ENCODE measurements at places on chromosomes 5 and 9.
A peak's percentile ranks its signal among the peaks of the same experiment; 100 is the strongest.

DNA sequence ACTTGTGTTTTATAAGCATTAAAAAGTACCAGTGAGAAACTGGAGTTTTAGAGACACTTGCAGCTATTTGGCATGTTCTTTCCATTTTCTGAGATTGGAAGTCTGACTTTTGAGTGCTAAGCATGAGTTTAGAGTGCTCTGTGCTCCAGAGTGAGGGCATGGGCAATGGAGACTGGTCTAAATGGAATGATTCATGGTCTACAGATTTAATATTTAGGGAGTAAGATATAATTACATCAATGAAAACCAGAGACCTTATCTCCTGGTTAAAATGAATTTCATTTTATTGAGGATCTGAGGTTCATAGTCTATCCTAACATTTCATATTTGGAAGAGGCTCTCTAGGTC, 135.9 kb upstream of the RPS23 start:
- no peak for DNase-seq

GRCh38 chr5:31573494-31574142, 41.5 kb downstream of the C5orf22 start:
- DNase-seq = no peak

DNA sequence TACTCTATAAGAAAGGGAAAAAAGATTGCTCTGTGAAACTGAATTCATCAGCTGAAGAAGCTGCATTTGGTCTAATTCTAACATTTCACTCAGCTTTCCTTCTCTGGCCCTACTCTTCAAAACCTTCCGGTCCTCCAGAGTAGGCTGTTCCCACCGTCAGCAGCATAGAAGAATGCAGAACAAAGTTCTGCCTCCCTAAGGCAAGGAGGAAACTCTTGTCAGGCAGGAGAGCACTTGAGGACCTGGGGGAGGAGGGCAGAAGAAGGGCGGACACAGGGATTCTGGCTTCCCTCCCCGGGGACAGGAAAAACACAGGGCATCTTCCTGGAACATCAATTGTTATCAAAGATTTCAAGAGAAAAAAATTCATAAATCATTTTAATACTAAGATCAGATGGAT, 69.2 kb upstream of the SHB start:
- no peak for DNase-seq

GRCh38 chr5:53069626-53070025, 39.9 kb downstream of the MOCS2 start:
- no peak for DNase-seq

DNA sequence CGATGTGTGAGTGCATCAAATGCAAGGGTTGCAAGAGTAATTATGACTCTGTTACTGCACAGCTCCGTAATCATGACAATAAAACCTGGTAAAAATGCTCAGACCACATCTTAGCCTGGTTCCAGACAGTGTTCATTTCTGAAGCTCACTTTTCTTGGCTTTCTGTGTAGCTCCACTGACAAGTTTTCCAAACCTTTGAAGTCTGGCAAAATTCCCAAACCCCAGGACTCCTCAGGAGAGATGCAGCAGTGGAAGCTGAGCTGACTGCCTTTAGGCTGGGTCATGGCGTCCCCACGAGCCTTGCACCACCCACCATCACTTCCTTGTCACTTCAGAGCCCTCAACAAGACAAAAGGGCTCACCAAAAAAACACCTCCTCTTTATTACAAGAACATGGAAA, 131.6 kb upstream of the TAS2R1 start:
- no peak for DNase-seq

- DNase-seq = no peak
These were observed 12.1 kb downstream of the PIK3R1 start for GRCh38 chr5:68227532-68228160.

- DNase-seq = peak; percentile 17
These were observed 172.1 kb downstream of the GABBR2 start for GRCh38 chr9:98536542-98537173.

- no peak for DNase-seq
These were observed 31.8 kb upstream of the TLR4 start for GRCh38 chr9:117672369-117672768.

GRCh38 chr5:1312206-1312605, 17.3 kb upstream of the TERT start:
- DNase-seq = no peak

DNA sequence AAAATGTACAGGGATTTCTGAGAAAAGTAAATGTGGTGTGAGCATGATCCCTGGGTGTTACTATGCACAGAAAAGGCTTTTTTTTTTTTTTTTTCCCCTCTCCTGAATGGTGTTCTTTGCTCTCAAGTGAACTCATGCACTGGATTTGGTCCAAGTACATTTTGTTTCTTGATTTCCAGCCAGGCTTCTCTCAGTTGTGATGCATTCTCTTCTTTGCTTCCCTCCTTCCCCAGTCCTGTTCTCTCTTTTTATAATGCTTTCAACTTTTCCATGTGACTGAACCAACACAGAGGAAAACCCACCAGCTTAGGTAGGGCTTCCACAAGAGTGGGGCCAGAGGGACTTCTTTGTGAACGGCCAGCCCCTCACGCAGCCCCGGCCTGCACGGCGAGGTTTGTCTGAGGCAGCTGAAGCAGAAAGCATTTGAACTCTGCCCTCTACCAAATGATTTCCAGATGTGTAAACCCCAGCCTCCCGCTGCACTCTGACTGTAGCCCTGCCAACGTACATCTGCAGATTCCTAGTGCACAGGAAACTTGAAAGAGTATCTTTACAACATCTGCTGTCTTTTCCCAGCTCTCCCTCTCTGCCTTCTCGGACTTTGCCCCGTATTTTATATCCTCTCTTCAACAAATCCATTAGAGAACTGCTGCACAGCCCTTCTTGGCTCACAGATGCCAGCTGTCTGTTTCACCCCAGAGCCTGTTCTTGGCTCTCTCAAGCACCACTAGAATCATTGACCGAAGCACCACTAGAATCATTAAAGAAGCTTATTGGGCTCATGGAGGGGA, 71.8 kb upstream of the CD180 start:
- peak; percentile 22 for DNase-seq

DNA sequence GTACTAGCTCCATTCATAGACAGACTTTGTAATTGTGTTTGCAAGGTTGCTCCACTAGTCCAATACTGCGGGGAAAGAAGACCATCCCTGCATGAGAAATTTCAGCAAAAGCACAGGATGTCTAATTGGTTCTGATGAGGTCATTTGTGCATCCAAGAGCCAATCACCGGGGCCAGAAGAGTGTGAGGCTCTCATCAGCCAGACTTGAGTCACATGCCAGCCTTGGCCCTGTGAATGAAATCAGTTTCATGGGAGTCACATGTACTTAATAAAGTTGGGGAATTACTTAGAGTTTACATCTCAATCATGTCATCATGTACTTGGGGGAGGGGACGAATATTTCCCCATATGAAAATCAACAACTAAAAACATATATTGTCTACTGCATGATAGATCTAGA, 1236.0 kb downstream of the MAT2B start:
- DNase-seq = no peak

- no peak for DNase-seq
These were observed 70.4 kb downstream of the MVB12B start for GRCh38 chr9:126397056-126397455.

DNA sequence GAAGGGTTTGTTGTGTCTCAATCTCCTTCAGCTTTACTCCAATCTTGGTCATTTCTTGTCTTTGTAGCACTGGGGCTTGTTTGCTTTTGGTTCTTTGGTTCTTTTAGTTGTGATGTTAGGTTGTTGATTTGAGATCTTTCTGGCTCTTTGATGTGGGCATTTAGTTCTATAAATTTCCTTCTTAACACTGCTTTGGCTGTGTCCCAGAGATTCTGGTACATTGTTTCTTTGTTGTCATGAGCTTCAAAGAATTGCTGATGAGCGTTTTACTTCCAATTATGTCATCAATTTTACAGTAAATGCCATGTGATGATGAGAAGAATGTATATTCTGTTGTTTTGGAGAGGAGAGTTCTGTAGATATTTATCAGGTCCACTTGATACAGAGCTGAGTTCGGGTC, 353.3 kb downstream of the MAN2A1 start:
- no peak for DNase-seq

DNA sequence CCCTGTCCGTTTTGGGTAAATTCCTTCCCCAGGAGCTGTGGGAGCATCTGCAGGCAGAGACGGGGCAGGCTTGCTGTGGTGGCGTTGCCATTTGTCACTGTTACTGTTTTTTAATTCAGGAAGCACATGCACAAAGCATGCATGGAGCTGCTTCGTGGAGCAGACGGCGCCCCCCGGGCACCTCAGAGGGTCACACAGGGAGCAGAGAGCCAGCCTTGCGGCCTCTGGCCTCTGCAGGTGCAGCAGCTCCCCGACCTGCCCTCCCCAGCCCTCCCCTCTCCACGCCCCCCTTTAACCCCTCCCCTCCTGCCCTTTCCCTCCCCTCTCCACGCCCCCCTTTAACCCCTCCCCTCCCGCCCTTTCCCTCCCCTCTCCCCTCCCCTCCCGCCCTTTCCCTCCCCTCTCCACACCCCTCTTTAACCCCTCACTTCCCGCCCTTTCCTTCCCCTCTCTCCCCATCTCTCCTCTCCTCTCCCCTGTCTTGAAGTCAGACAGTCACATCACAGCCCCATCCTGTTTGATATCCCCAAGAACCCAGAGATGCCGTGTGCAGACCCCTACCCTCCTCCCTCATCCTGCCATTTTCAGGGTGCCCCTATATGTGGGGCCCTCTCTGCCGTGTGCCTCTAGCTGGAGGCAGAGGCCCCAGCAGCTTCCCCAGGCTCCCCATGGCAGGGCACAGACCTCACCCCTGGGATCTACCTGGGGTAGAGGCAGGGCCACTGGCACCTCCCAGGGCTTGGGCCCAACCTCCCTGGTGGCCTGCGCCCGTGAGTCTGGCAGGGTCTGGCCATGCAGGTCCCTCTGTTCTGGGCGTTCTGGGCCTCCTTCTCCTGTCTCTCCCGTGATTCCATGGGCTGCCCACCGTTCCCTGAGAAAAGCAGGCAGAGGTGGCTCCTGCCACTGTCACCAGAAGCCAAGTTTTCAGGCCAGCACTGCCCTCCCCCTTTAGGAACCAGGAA, 29.6 kb upstream of the UBAC1 start:
- no peak for DNase-seq

DNA sequence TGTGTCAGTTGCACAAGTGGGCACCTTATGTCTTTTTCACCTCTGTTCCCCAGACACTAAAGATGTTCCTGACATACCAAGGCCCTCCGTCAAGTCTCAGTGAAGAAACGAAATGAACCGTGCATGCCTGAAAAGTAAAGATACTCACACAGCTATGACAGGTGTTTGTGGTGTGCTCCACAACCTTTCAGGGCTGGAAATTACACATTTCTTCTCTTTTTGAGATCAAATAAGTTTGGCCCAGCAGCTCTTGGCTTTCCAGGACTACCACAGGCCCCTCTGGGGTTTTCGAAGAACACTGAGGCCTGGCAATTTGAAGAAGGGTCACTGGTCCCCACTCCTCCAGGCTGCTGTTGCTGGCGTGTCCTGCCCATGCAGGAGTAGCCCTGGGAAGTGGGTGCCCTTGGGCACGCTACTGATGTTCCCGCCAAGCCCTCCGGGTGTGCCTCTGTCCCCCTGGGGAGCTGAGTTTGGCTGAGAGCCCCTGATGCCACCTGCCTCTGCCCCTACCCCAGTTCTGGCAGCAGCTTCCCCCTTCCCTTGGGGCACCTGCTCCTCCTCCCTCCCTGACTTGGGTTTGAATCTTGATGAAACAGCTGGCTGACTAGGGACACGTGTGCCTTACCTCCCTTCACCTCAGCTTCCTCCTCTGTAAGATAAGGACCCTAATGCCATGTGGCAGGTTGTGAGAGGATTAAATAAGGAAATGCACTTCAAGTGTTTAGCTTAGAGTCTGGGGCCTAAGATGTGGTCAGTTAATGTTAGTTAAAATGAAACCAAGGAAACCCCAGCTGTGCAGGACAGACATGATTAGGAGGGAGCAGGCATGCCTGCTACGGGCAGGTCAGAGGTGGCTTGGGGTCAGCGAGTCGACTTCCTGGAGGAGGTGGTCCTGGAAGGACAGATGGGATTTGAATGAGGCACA, 49.1 kb upstream of the GADD45G start:
- no peak for DNase-seq

- no peak for DNase-seq
These were observed 266.3 kb downstream of the PSAT1 start for GRCh38 chr9:78563269-78563668.

DNA sequence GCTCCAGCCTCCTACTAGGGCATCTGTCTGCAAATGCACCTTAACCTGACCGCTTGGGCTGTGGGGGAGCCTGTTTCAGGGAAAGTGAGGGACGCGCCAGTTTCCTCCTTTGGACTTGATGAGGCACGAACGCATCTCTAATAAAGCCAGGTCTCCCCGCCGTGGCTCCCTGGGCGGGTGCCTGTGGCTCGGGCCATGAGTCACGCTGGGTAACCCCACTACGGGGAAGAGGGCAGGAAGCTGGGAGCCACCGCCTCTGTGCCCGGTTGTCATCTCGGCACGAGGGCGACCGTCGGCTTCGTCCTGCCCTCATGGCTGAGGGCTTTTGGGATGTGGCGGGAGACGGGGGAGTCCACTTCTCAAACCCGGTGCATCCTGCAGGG, 12.1 kb downstream of the NOTCH1 start:
- DNase-seq = no peak

DNA sequence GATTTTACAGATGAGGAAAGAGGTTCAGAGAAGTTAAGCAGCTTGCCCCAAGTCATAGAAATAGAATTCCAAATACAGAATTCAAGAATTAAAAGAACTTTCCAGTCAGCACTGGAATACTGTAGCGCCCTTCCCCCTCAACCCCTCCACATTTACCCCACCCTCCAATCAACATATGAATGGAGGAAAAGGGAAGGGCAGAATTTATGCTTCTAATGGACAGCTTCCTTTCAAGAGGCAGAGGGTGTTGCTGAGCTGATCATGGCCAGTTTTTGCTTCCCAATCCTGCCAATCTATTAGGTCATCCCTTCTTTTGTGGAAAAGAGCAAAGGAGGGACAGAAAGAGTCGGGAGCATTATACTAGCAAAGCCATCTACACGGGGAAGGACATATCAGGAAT, 39.1 kb upstream of the ANKRD31 start:
- DNase-seq = no peak

GRCh38 chr9:16673171-16673570, 197.3 kb downstream of the BNC2 start:
- no peak for DNase-seq

- DNase-seq = no peak
These were observed 29.9 kb upstream of the MYOT start for GRCh38 chr5:137837491-137838394.

GRCh38 chr5:90113108-90113507, 296.4 kb downstream of the CETN3 start:
- DNase-seq = no peak

- no peak for DNase-seq
These were observed 179.6 kb upstream of the PUM3 start for GRCh38 chr9:3023449-3023848.

DNA sequence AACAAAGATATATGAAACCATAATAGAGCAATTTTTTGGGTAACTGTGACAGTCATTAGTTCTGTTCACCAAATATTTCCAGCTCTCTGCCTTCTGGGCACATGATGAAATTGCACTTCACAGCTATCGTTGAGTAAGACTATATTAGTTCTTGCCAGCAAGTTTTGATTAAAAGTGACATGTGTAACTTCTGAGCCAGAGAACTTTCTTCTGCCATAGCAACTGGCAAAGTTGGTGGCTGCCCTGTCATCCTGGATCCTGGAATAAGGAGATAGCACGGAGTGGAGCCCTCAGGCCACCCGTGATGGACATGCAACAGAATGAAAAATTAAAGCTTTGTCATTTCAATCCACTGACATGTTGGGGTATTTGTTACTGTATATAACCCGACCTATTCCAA, 194.4 kb upstream of the VCAN start:
- DNase-seq = no peak

GRCh38 chr9:36207546-36208012, 16.9 kb downstream of the CLTA start:
- no peak for DNase-seq
